Caco-2 (cell line): ENCODE measurements at places on chromosomes 3 and 15. TPM values are rescaled to one million over a fixed set of nuclear protein-coding genes. Genes with fewer than 3 reads are reported as not detected.

The GPR156 gene
- 1.7 and 3.1 TPM in 2 replicates for total RNA-seq

The KNG1 gene
- total RNA-seq, result 6.7 and 9.5 TPM in 2 replicates

The PLA2G4B gene
- total RNA-seq, result 5.8 and 6.0 TPM in 2 replicates

The ACTC1 gene
- not detected in 2 replicates for total RNA-seq

The SH3GL3 gene
- not detected in 2 replicates for total RNA-seq

The NCK1 gene
- 37.3 and 41.2 TPM in 2 replicates for total RNA-seq

The SLC24A5 gene
- total RNA-seq, result not detected in 2 replicates

The CDHR4 gene
- total RNA-seq, result not detected in 2 replicates

The MESP2 gene
- 0.32 and 0.70 TPM in 2 replicates for total RNA-seq

The MME gene
- total RNA-seq, result 0.52 and 1.8 TPM in 2 replicates

The IL12A gene
- 0.60 and 0.95 TPM in 2 replicates for total RNA-seq

The IQCF5 gene
- total RNA-seq, result not detected in 2 replicates

The SPINK8 gene
- not detected in 2 replicates for total RNA-seq

DNA sequence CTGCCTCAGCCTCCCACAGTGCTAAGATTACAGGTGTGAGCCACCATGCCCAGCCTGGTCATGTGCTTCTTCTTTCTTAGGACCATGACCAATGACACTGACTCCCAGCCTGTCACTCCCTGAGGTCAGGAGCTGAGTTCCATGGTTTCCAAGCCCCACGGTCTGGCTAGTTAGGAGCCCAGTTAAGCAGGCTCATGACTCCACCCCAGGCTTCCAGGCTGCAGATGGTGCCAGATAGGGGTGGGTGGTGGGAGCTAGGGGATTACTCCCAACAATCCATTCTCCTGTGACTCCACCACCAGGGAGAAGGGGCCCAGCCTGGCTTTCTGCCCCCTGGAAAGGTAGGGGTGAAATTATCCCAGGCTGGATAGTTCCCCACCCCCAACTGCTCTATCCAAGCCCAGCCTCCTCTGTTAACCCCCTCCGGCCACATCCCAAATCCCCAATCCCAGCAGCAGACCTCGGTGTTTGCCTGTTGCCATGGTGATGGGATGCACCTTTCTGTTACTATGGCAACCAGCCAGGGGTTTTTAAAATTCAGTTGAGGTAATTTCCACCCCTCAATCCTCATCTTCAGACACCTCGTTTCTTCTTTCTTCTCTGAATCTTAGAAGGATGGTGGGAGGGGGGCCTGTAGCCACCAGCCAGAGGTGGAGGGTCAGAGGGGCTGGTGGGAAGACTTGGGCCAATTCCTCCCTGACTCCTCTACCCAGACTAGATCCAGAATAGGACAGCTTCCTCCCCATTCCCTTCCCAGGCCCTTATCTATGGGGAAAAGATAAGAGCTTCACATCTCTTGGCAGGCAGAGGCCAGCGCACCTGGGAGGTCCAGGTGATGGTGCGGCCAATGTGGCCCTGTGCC, 22.5 kb upstream of the SEMA3F start:
- peaks cover 10% of the 10 kb centered on the region for H3K4me1 ChIP-seq
- no peak for DNase-seq
- H3K4me3 ChIP-seq, result no peak overlapping the region
- H3K36me3 ChIP-seq, result no peaks in the 10 kb centered on the region
- no peak overlapping the region for H3K27ac ChIP-seq

GRCh38 chr3:128367761-128368160, 98.9 kb downstream of the DNAJB8 start:
- H3K27me3 ChIP-seq, result no peaks in the 10 kb centered on the region
- H3K36me3 ChIP-seq, result no peaks in the 10 kb centered on the region
- DNase-seq, result no peak
- no peaks in the 10 kb centered on the region for H3K4me1 ChIP-seq
- no peak overlapping the region for H3K27ac ChIP-seq
- H3K4me3 ChIP-seq, result no peak overlapping the region

DNA sequence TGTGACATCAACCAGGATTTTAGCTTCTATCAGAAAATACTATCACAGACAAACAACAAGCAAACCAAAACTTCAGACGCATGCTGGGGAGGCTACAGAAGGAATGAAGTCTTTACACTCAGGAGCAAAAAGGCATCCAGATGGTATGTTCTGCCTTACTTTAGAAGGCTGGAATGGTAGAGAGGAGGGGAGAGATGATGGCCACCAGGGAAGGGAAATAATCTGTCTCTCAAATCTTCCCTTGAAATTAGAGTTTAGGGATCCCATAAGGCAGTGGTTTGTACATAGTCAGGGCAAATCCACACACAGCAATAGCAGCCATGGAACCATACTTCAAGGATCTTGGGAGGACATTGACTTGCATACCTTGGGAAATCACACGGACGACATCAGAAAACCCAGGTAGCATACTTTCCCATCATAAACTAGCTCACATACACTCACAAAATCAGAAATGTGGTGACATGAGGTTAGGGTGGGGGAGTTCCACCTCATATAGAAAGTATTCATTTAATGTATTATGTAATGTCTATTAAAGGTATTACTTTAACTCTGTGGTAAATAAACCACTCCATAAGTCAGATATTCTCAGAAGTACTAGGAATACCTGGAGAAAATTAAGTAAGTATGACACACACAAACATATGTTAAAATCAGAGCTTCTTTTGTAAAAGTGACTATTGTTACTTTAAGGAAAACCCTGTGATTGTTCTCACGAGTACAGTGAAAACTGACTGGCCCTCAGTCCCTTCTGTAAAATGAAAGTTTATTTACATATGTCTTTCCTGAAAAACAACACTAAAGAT, 9.4 kb downstream of the BTLA start:
- no peaks in the 10 kb centered on the region for H3K27me3 ChIP-seq
- DNase-seq, result no peak
- H3K36me3 ChIP-seq, result no peaks in the 10 kb centered on the region
- H3K27ac ChIP-seq, result no peak overlapping the region
- H3K4me1 ChIP-seq, result no peaks in the 10 kb centered on the region

- no peak for DNase-seq
- no peaks in the 10 kb centered on the region for H3K4me1 ChIP-seq
- H3K4me3 ChIP-seq, result no peak overlapping the region
- H3K27me3 ChIP-seq, result no peaks in the 10 kb centered on the region
Measured at GRCh38 chr3:67781218-67781617, 126.8 kb upstream of the SUCLG2 start.

DNA sequence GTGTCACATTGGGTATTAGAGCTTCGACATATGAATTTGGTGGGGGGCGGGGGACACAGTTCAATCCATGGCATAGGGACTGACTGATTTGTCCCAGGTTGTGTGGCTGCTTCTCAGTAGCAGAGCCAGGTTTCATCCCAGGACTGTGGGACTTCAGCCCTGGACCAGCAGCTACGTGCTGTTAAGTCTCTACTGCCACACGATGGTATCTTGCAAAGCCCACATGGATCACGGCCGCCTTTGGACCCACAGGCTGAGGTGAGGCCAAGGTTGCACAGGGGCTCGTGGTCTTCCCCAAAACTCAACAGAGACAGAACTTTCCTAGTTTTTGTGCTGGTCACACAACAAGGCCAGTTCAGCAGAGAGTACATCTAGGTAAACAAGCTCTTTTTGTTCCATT, 97.4 kb downstream of the LRRK1 start:
- H3K36me3 ChIP-seq, result no peaks in the 10 kb centered on the region
- no peaks in the 10 kb centered on the region for H3K27me3 ChIP-seq
- no peaks in the 10 kb centered on the region for H3K4me1 ChIP-seq
- H3K27ac ChIP-seq, result no peak overlapping the region

DNA sequence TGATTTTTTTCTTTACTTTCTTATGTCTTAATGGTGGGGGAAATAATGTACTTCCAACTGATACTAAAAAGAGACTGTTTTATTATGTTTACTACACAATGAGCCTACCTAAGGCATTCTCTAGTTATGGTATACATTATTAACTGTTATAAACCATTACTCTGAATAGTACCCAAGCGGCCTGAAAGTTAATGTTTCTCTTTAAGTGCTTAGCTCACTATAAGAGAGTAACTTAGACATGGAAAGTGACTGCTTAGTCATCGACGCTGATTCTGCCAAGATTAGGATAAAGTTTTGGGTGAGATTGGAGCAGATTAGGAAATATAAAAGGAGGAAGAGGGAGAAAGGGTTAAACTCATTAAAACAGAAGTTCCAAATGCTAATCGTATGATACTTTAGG, 365.0 kb downstream of the NLGN1 start:
- H3K4me3 ChIP-seq, result no peak overlapping the region
- H3K4me1 ChIP-seq, result no peaks in the 10 kb centered on the region
- no peaks in the 10 kb centered on the region for H3K27me3 ChIP-seq
- H3K27ac ChIP-seq, result no peak overlapping the region
- no peaks in the 10 kb centered on the region for H3K36me3 ChIP-seq

DNA sequence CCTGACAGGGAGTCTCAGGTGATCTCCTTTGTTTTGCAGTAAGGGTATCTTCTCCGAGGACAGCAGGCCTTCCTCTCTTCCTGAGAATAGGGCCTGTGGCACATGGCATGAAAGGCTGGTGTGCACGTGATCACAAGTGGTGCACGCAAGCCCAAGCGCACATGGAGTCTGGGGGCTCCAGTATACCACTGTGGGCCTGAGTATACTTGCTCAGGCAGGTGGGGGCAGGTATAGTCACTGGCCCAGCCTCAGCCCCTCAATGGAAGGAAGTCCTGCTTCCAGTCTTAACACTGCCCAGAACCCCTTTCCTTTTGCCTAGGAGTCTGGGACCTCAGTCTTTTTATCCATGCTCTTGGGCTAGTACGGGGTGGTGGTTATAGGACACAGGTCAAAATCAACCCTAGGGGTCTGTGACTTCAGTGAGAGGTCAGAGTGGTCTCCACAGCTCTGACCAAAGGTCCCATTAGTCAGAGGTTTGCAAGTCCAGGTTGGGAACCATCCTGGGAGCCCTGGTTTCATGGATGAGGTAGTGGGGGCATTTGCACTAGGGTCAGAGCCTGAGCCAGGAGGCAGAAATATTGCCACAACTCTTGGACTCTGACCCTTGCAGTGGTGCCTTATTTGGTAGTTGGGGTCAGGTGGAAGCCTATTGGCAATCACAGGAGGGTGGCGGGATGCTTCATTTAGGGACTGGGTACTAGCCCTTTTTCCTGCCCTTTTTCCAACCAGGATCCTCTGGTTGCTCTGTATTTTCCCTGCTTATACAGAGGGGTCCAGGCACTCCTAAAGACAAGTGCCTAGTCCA, 823 bp upstream of the CCDC71 start:
- 0 out of 2 replicates have a peak, but pooled peaks cover 2% of the 10 kb centered on the region for H3K36me3 ChIP-seq
- no peaks in the 10 kb centered on the region for H3K27me3 ChIP-seq
- H3K4me1 ChIP-seq, result peaks cover 12% of the 10 kb centered on the region

- no peaks in the 10 kb centered on the region for H3K4me1 ChIP-seq
- DNase-seq, result no peak
- H3K4me3 ChIP-seq, result no peak overlapping the region
- peaks cover 1% of the 10 kb centered on the region for H3K36me3 ChIP-seq
Measured at GRCh38 chr3:39095778-39096177, 11.6 kb downstream of the GORASP1 start.

- DNase-seq, result no peak
- H3K4me1 ChIP-seq, result no peaks in the 10 kb centered on the region
- H3K4me3 ChIP-seq, result peak overlapping the region; percentile 30
Measured at GRCh38 chr15:29968895-29969561, 113.7 kb upstream of the GOLGA8J start.

DNA sequence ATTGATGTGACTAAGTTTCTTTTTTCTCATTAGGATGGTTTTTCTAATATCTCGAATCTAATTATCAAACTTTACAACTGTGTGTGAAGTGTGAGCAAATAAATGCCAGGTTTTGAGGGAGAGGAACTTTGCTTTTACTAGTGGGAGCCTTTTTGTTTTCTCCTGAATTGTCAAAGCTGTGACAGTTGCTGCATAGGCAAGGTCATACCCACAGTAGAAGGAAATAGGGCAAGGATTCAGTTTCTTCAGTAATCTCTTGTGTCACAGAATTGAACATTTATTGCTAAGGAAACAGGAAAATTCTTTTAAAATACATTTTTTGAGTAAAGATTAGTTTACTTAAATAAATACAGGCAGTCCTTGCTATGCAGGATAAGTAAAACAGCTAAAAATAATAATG, 19.5 kb downstream of the GMPS start:
- H3K27me3 ChIP-seq, result no peaks in the 10 kb centered on the region
- no peak overlapping the region for H3K4me3 ChIP-seq
- H3K36me3 ChIP-seq, result no peaks in the 10 kb centered on the region

- no peak for DNase-seq
- H3K27me3 ChIP-seq, result no peaks in the 10 kb centered on the region
- no peak overlapping the region for H3K4me3 ChIP-seq
- H3K36me3 ChIP-seq, result no peaks in the 10 kb centered on the region
Measured at GRCh38 chr15:60228101-60228500, 169.7 kb downstream of the ANXA2 start.

DNA sequence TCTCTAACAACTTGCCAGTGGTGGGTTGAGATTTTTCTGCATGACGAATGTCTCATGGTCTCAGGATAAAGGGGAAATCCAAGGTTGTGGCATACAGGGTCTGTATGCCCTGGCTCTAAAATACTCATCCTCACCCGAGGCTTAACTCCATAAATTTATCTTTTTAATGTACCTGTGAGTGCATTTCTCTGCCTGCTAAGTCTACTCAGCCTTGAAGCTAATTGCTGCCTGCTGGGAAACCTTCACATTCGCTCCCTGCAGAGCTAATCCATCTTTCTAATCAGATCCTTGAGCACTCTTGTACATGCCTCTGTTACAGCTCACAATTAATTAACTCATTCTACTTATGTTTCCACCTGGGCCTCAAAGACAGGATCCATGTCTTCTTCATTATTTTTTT, 93.8 kb downstream of the CMSS1 start:
- no peak overlapping the region for H3K4me3 ChIP-seq
- H3K27me3 ChIP-seq, result no peaks in the 10 kb centered on the region
- no peak for DNase-seq

DNA sequence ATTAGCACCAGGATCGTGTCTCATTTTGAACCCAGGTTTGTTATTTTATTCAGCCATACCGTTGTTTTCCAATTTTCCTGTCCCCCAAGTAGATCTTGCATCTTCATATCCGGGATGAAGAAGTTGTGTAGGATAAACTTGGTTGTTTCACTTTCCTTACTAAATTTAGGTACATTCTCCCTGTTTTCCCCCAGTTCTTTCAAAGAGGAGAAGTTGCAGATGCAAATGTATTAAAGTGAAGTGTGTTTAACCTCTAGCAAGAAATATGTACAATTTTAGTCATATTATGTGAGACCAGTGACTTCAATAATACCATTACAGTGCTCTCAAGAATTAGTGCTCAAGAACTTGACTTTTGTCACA, 1.3 kb downstream of the ATXN7 start:
- peaks cover 23% of the 10 kb centered on the region for H3K4me1 ChIP-seq
- no peak for DNase-seq
- H3K27me3 ChIP-seq, result no peaks in the 10 kb centered on the region
- peak overlapping the region; percentile 63 for H3K27ac ChIP-seq
